ENCODE measurements at places on chromosomes 1 and 21.

DNA sequence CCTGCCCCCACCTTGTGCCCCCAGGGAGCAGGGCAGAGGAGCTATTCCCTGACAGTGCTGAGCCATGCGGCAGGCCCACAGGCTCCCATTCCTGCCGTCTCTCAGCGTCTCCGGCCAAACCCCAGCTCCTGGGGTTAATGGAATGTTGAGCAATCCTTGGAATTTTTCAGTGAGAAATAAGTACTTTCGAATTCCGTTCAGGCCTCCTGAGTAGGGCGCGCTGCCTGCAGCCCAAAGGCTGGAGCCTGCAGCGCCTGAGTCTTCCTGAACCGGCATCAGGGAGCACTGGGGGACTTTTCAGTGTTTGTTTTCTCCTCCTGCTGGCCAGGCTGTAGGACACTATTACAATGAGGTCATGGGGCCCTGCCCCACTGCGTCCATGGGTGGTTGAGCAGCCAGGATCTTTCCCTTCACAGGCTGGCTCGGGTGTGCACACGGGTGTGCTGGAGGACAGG is 33.3 kb upstream of the CSF1 start:
- no peak for DNase-seq

GRCh38 chr1:207495801-207496792 is at the start of gene CR1:
TSS of gene CR1 (plus strand) at chr1:207496157. CDS start at chr1:207496268, 111 bp downstream.
- peak; percentile 35 for DNase-seq

DNA sequence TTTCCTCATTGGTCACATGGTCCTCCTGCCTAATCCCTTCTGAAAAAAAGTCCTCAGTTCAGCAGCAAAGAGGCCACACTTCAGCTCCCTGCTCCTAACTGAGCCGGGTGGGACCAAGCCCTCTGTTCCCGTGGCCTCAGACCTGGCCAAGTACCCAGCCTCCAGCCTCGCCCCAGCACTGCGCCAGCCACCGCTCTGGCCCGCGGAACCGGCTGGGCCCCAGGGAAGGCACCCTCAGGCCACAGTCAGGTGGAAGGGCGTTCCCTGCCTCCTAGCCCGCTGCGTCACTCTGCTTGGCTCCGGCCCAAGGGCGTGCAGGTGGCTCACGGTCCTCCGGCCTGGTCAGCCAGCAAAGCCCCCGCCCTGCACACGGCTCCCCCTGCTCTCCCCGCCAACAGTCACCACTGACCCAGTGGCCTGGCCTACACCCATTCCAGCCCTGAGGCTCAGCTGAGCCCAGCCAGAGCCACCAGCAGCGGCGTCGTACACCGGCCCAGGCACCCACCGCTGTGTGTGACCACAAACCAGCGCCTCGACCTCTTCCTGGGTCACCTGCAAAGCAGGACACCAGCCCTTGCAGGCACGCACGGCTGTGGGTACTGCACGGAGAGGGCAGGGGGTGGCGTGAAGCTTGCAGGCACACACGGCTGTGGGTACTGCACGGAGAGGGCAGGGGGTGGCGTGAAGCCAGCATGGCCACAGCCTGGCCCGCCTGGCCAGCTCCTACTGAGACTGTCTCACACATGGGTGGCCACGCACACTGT is 19.4 kb downstream of the NADK start:
- no peak for DNase-seq

GRCh38 chr1:173294843-173295242 is 87.7 kb upstream of the TNFSF4 start:
- no peak for DNase-seq

DNA sequence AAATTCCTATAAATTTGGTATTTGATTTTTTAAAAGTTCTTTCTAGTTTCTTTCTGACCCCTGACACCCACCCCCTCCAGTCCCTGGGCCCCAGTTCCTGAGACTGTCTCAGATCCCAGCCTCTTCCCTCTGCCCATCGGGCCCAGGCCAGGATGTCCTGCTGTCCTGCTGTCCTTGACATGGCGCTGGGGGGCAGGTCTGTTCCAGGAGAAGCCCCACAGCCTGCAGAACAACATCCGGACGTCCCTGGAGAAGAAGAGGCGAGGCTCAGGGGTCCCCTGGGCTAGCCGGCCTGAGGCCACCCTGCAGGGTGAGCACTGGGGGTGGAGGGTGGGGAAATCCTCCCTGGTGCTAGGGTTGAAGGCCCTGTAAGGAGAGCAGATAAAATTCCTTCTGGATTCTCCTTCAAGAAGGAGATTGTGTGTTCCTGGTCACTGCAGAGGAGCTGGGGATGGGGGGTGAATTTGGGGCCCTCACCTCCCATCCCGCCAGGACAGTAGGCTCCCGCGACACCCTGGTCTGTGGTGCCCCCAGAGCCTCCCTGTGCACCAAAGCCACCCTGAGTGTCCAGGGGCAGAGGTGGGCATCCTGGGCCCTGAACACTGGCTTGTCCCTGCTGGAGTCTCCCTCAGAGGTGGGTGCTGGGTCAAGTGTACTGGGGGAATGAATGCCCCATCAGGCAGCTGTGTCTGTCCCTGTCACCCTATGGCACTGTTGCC is 45.0 kb downstream of the DISP3 start:
- no peak for DNase-seq

- DNase-seq = no peak
These were observed 41.5 kb downstream of the CDK18 start for GRCh38 chr1:205545991-205546390.

DNA sequence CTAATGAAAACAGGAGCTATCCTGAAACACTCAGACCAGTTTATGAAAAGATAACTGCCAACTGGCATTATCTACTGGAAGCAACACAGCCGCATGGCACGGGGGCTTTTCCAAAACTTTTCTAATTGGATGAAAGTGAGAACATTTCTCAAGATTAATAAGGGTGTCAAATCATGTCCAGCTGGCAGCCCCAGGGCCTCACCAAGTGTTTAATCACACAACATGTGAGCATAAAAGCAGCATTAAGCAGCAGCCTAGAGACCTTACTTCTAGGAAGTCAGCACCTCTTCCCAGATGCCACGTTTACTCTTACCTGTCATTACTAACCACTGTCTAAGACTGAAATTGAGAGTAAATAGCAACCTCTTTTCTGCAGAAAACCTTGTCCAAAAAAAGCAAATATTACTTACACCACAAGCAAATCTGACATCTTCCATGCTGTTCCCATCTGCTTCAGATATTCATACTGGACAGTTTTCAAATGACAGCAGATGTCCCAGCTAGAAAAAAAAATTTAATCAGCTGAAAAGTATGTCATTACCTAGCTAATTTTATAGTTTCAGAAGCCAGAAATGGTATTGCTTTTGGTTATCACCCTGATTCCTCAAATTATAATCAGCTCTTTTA is 341.5 kb upstream of the ZP4 start:
- no peak for DNase-seq

- no peak for DNase-seq
These were observed 196.7 kb downstream of the LRRC40 start for GRCh38 chr1:70008660-70009059.

GRCh38 chr1:53145942-53146708 is 3.7 kb upstream of the SLC1A7 start:
- DNase-seq = no peak

GRCh38 chr21:42305707-42306147 is 9.5 kb downstream of the TFF3 start:
- DNase-seq = no peak

GRCh38 chr1:235100194-235100772 is 28.4 kb downstream of the TOMM20 start:
- no peak for DNase-seq

- DNase-seq = no peak
These were observed 5.7 kb downstream of the SMG5 start for GRCh38 chr1:156276966-156277381.

GRCh38 chr1:1330366-1331067 is 563 bp upstream of the TAS1R3 start:
- no peak for DNase-seq

- no peak for DNase-seq
These were observed 13.9 kb downstream of the CACHD1 start for GRCh38 chr1:64483731-64484414.

GRCh38 chr21:36193200-36193599 is 36.6 kb downstream of the DOP1B start:
- no peak for DNase-seq

- DNase-seq = no peak
These were observed 28.8 kb downstream of the NTNG1 start for GRCh38 chr1:107169615-107170014.

DNA sequence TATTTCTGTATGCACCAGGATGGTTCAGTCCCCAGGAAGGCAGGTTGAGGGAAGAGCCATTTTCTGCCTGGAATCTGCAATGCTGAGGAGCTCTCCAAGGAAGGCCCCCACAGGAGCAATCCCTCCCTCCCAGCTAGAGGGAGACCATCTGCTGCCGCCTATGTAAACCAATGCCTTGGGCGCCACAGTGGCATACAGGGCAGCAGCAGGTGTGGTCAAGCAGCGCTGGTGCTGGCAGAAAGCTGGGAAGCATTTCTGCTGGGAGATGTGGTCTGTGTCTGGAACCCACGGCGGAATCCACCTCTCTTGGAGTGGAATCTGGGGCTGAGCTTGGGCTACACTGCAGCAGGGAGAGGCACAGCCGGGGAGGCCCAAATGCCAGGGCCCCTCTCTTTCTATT is 283.3 kb downstream of the RRAGC start:
- DNase-seq = no peak

DNA sequence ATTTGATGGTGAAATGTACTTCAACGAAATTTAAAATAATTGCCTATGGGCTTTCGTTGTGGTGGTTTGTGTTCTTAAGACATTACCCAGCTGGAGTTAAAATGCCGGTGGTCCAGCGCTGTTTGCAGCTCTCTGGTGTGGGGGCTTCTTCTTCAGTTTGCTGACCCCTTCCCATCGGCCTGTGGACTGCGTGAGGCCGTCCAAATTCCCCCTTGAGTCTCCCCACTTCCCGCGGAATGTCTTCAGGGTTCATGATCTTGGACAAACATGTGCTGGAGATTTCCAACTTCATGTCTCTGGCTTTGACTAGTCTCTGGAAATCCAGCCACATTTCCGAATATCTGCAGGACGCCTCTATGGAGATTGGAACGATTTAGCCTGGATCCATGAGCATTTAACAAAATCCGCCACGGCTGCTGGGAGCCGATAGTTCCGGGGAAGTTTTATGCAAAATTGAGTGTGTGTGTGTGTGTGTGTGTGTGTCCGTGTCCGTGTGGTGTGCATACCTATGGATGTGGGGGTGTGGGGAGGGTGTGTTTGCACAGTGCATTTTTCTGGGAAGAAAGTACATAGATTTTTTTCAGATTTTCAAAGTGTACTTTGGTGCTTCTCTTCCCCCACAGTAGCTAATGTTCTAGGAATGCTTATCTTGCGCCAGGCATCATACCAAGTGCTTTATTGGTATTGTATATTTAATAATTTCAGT is 117.2 kb downstream of the PCP4 start:
- DNase-seq = no peak

GRCh38 chr1:184739070-184739469 is 15.6 kb downstream of the EDEM3 start:
- DNase-seq = no peak

GRCh38 chr21:16891821-16892220 is 621.0 kb upstream of the CXADR start:
- DNase-seq = no peak

DNA sequence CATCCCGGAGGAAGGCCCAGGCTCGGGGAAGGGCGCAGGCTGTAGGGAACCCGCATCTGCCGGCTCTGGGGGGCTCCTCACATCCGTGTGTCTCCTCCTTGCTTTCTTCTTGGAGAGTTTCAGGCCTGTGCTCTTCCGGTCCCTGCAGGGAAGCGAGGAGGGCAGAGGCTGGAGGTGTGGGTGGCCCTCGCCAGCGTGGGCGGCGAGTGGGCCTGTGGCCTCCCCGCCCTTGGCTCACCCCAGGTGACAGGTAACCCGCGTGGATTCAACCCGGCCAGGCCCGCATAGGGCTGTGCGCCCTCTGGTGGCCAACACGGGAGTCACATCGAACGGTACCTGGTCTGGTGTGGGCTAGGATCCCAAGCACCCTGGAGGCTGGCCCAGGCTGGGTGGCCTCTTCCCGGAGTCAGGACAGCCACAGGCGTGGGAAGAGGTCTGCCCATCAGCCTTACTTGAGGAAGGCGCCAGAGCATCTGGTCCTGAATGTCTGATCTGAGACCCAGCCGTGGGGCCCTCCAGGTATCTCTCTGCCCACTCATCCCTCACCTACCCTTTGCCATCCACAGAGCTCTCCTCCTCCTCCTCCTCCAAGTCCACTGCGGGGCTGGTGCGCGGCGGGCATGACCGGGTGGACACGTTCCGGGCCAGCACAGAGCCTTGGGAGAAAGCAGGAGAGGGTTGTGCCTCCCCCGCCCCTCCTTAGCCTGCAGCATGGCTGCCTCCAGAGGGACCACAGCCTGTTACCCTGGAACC is 9.6 kb upstream of the TNFRSF25 start:
- DNase-seq = peak; percentile 81

GRCh38 chr1:112904831-112905261 is 51.1 kb downstream of the SLC16A1 start:
- DNase-seq = no peak

- DNase-seq = no peak
These were observed 77.6 kb upstream of the IFNAR2 start for GRCh38 chr21:33151941-33152731.

DNA sequence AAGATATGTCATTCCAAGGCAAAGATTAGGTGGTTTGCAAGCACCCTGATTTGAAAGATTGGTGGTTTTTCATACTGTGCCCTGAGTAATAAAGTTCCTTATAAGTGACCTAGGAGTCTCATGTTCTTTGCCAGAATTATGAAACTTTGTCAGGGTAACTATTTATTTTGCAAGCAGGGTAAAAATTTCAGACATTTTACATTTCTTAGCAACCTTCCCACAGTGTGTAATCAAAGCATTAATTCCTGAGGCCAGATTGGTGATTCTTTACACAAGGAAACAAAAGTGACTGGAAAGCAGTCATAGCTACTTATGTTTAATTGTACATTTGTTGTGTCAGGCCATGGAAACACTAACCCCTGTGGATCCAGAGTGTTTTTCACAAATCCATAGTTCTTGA is 998.0 kb upstream of the B3GALT2 start:
- DNase-seq = no peak

GRCh38 chr1:164058198-164058597 is 500.8 kb upstream of the PBX1 start:
- DNase-seq = no peak

DNA sequence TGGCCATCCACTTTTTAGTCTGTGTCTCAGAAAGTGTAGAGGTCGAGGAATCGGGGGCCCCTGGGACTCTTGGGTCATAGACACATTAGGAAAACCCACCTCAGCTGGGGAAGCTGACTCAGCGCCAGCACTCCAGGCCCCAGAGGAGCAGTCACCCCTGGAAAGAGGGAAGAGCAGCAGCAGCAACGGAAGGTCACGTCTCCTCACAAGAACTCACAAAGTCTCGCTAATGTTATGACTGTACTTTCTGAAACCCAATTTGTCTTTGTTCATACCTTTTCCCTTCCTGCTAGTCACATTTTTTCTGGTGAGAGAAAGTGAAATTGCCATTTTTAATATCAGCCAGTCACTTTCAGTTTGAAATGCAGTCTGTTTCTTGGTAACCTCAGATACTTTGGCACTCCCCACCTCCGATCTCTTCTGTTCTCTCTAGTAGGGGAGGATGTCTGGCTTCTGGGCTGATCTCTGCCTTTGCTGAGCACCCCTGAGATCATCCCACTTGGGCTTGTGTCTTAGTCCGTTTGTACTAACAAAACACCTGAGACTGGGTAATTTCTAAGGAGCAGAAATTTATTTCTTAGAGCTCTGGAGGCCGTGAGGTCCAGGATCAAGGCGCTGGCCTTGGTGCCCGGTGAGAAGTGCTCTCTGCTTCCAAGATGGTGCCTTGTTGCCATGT is 6.0 kb upstream of the NLRP3 start:
- DNase-seq = peak; percentile 49
